Stimulated activated CD4-positive, alpha-beta T cell treated with anti-CD3 and anti-CD28 coated beads, TNF-alpha, amount 100 ng/mL, for 1 hour (primary cell): ENCODE measurements at places on chromosomes 11 and 22.
A peak's percentile ranks its signal among the peaks of the same experiment; 100 is the strongest.

GRCh38 chr11:69427906-69428880 lies 53.3 kb upstream of the LINC01488 start:
- DNase-seq: no peak

GRCh38 chr11:18471995-18472394 lies 16.3 kb downstream of the LDHAL6A start:
- DNase-seq: no peak

- DNase-seq: no peak
Measured at GRCh38 chr22:38940811-38941384, 16.5 kb upstream of the APOBEC3A start.

DNA sequence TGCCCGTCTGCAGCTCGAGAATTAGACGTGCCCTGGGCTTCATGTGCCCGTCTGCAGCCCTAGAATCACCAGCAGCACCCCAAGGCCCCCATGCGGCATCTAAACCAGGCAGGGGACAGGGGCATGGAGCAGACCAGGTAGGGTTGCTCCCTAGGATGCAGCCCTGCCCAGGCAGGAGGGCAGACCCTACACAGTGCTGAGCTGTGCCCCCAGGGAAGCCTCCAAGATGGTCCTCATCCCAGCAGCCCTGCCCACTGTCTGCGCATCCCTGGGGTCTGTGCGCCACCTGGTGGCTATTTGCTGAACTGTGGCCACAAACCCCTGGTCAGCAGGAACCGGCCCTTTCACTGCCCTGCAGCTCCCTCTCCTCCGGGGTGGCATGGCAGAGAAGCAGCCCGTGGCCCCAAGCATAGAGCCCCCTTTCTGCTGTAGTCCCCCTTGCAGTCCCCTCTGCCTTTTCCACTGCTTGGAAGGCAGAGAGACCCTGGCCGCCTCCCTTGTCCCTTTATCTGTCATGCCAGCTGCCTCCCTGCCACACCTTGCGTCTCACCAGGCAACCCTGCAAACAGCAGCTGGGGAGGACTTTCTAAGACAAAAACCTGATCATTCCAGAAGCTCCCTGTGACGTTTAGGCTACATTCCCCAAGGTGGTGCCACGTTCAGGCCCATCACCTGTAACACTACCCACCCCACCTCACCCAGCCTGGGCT lies 86.6 kb downstream of the KCNQ1 start:
- peak; percentile 63 for DNase-seq

- no peak for DNase-seq
Measured at GRCh38 chr22:37995460-37995859, 11.1 kb upstream of the SOX10 start.

- DNase-seq: no peak
Measured at GRCh38 chr11:110156503-110156902, 63.3 kb downstream of the ZC3H12C start.

DNA sequence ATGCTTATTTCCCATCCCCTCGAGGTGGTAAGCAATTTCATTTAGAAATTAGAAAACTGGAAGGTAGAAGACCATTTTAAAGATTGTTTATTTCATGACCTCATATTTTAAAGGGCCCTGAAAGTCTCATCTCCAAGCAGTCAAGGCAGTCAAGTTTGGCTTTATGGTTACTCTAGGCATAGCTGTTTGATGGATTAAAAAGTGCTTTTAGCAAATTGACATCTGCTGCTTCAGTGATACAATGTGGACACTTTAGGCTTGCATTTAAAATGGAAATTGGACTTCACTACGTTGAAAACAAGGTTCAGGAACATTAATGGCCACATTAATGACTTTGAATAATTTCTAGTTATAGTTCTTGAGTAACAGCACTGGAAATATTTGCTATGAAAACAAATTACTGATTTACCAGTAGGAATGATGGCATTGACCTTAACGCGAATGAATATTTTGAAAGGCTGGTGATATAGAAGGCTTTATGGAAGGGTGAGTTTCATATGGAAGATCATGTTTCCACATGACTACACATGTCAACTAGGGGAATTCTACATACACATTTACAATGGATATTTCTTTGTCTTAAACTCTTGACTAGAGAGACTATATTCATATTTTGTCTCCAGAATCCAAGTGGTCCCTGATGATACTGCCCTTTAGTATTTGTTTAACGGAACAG lies 873.5 kb downstream of the JRKL start:
- DNase-seq: no peak

DNA sequence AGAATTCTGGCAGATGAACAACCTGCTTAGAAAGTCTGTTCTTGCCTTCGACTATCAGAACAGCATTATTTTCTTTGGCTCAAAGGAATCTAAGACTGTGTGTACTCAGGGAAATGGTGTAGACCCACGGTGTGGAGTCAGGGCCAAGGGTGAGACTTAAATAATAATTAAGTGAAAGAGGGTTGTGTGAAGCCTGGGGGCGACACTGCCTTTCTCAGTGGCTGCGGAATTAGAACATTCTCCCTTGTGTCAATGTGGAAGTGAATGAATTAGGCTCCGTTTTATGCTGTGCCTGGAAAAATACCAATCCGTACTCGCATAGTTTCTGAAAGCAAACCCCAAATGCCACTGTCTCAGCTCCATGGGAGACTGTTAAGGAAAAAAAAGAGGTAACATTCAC lies 50.7 kb downstream of the NAV2 start:
- DNase-seq: no peak

DNA sequence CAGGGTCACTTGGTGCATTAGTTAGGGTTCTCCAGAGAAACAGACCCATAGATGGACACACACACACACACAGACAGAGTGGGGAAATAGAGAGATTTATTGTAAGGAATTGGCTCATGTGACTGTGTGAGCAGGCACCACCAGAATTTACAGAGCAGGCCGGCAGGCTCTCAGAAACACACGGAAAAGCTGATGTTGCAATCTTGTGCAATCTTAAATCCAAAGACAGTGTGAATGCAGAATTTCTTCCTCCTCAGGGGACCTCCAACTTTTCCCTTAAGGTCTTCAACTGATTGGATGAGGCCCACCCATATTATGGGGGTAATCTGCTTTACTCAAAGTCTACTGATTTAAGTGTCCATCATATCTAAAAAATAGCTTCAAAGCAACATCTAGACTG lies 49.8 kb downstream of the APIP start:
- no peak for DNase-seq

GRCh38 chr11:10538924-10539323 lies 2.1 kb downstream of the RNF141 start:
- no peak for DNase-seq

- DNase-seq: no peak
Measured at GRCh38 chr11:63629426-63629825, 15.2 kb upstream of the PLAAT3 start.
